Right ventricle myocardium inferior (tissue), 1 donor: ENCODE measurements at places on chromosomes 12 and 14. TPM values are rescaled to one million over a fixed set of nuclear protein-coding genes. Genes with fewer than 3 reads are reported as not detected.

The MYH6 gene
- total RNA-seq, result 3,910 TPM

The IFNG-AS1 gene
- total RNA-seq, result not detected

The TMEM229B gene
- total RNA-seq, result 4.2 TPM

The CLSTN3 gene
- total RNA-seq, result 5.7 TPM

The AMN gene
- 0.14 TPM for total RNA-seq

The LRP1-AS gene
- not detected for total RNA-seq
